Brain microvascular endothelial cell (primary cell): ENCODE measurements at places on chromosomes 11 and 22.

DNA sequence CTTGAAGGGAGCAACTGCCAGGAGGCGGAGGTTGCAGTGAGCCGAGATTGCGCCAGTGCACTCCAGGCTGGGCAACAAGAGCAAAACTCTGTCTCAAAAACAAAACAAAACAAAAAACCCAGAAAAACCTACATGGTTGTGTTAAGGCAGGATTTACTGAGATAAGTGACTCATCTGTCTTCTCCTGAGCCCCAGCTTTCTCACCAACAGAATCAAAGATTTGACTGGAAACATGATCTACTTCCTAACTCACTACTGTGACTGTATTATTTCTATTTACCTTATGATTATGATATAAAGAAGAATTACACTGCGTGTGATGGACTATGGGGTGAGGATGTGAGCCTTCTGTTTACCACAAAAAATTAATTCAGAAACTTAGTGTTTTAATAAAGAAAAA is 21.8 kb downstream of the FAM118B start:
- peak; percentile 65 for DNase-seq

- DNase-seq, result no peak
Observed at GRCh38 chr11:11265320-11265719, 87.7 kb downstream of the CSNK2A3 start.

DNA sequence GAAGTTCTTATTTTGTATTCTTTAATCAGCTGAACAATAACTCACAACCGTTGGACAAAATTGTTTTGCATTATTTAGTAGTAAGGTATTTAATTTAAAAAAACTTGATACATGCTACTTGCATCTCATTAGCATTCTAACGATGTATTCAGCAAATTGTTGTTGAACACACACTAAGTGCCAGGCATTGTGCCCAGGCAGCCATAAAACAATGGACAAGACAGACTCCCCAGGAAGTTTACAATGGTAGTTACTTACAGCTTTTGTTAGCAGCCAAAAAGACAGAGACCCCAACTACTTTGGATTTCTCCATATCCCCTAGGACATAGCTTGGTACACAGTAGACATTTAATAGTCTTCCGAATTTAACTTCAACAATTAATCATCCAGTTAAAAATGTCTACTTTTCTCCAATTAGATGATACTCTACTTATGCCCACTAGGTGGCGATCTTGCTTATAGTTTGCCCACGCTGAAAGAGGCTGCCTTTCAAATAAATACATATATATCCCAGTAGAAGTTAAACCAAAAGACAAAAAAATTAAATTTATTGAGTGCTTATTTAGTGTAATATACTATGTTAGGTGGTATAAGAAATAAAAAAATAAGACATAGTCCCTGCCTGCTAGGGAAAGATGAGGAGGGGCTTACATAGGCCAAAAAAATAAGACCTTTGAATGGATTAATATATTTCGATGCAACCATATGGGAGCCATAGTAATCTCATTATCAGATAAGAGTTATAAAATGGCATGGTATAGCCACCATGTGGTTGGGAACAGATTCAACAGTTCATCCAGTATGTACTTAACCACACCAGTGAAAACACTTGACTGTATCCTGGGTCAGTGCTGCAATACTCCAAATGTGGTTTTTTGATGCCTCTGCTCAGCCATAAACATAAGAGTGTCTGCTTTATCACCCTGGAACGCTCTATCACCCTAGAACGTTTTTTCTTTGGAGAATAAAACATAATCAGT is 2.0 kb upstream of the FJX1 start:
- peak; percentile 63 for DNase-seq

DNA sequence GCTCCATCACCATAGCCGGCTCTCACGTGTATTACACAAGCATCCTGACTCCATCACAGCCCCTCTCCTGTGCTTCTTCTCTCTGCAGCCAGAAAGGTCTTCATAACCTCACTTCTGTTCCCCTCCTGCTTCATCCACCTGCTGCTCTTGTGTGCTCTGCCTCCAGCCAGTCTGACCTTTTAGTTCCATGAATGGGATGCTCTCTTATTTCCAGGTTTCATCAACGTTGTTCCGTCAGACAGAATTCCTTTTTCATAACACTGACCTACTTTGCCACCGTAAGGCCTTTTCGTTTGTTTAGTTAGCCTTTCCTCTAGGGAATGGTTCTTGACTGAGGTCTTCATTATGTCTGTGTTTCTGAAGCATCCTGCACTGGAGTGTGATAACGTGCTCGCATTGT is 18.8 kb downstream of the GRAMD1B start:
- DNase-seq, result no peak
